ENCODE measurements at places on chromosomes 3 and 15.

DNA sequence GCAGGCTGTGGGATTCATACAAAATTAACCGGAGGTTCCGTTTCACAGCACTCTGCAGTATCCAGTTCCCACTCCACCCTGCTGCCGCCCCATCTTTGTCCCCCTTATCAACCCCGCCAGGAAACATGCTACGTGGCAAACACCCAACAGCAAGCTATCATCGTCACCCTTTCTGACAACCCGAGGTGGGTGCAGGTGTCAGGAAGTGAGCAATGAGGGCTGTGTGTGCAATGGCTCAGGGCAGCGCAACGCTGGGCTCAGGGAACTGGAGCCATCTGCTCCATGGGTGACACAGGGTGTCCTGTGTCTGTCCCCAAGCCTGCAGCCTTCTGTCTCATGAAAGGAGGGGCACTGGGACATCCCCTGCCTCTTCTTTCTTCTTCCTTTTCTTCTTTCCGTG is 60.9 kb downstream of the ATP2B2 start:
- no peak for DNase-seq

GRCh38 chr3:20039765-20040547 is at the start of gene KAT2B:
Gene KAT2B, plus strand, starts transcription at chr3:20040446. Its CDS starts 32 bp downstream, at chr3:20040478.
- peak; percentile 77 for DNase-seq

GRCh38 chr3:64653101-64653500 is 34.7 kb downstream of the ADAMTS9 start:
- DNase-seq: no peak

DNA sequence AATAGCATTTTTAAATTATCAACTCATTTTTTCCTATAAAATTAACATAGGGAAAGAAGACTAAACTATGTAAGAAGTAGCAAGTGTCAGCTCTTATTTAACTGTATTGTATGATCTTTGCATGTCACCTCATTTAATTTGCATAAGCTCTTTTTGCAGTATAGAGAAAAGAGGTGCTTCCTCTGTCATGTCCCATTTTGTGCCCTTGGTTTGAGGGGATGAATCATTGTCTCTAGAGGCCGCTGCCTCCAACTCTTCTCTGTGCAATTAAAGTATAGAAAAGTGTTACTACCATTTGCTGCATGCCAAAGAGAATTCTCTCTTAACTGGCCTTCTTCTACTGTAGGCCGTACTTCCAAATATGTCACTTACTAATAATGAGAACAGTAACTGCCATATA is 93.4 kb downstream of the LRRC28 start:
- no peak for DNase-seq

DNA sequence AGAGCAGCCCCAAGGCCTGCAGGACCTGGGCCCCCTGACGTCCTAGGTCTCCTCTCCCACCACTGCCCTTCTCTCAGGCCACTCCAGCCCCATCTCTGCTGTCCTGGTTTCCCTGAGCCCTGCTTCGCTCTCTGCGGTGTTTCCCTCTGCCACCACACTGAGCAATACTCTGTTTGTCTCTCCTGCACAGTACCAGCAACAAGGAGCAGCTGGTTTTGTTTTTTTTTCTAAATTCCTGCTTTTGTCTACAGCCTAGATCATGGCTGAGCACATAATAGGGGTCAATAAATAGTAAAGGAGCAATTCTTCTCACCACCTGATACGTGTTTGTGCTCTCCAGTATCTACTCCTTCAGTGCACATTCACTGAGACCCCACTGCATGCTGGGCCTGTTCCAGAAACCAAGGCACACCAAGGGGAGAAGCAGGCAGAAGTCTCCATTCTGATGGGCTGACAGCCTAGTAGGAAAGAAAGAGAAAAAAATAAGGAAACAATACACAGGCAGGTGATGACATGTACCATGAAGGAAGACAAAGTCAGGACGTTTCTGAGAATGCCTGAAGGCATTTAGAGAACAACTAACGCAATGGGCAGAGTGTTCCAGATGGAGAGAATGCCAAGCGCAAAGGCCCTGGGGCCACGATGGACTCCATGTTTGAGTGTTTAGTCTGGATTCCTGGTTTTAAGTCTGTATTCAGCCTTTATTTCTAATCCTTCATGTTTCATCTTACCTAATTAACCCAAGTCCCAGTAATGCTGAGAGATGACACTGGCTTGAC is 6.0 kb upstream of the ACAD9 start:
- no peak for DNase-seq

GRCh38 chr3:190003681-190004123 is 117.0 kb downstream of the P3H2 start:
- DNase-seq: no peak

GRCh38 chr15:99594916-99595315 is 29.1 kb downstream of the MEF2A start:
- no peak for DNase-seq

DNA sequence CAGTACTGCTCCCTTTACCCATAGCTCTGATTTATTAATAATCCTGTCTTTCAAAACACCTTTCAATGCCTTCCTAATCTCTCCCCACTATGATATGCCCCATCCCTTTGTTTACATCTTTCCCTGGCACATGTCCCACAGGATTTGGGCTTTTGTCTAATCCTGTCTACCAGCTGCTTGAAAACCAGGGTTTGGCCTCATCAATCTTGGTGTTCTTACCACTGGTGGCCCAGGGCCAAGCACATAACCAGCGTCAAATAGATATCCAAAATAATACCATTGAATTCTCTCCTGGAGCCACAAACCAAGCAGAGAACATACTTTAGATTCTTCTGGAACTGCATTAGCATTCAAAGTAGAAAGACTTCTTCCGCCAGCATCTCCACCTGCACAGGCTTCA is 104.8 kb upstream of the PPP2R3A start:
- no peak for DNase-seq

- DNase-seq: no peak
These were observed 618.6 kb downstream of the NLGN1 start for GRCh38 chr3:174016186-174016585.
